Lung microvascular endothelial cell (primary cell): ENCODE measurements at places on chromosomes 12 and 14. TPM values are rescaled to one million over a fixed set of nuclear protein-coding genes. Genes with fewer than 3 reads are reported as not detected.
A peak's percentile ranks its signal among the peaks of the same experiment; 100 is the strongest.

DNA sequence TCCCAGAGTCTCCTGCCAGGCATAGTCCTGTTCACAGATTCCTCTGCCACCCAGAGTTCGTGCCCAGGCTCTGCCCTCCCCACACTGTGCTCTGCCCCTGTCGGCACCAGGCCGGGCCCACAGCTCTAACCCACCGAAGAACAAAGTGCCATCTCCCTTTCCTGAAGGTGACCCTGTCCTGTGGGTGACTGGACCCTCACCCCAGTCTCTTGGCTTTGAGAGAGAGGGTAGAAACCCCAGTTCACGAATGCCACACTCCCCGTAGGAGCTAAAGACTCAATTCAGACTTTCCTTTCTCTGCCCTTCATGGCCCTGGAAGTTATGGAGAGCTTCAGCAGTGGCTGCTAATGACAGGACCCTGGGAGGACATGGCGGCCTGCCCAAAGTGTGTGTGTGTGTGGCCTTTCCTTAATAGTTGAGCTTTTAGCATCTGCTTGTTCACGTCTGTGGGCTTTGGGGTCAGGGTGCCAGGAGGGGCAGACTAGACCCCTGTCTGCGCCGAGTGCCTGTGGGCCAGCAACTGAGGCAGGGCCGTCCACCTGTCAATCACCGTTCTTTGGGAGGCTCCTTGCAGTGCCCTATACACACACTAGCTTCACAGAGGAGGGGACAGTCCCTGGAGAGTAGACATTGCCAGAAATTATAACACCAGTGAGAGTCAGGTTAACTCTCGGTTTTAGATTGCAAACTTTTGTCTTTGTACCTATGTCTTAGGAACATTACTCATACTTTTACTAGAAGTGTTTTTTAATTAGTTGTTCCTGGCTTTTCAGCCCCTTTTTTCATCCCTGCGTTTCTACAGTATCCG, 84.6 kb upstream of the DYNC1H1 start:
- DNase-seq: no peak

DNA sequence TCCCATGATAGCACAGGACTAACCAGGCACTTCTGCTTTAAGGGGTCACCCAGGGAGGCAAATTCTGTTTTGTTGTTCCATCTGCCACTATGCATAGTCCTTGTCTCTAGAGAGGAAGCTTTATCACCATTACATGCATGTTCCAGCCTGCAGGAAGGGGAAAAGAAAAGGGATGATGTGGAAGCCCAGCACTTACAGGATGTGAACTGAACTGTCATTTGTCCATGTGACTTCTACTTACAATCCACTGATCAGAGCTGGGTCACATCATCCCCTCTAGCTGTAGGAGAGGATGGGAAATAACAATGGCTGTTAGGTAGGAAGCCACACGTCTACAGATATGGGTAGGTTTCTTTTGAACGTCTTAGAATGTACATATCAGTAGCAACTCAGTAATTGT, 203.1 kb downstream of the PTPRO start:
- peak; percentile 3 for DNase-seq

DNA sequence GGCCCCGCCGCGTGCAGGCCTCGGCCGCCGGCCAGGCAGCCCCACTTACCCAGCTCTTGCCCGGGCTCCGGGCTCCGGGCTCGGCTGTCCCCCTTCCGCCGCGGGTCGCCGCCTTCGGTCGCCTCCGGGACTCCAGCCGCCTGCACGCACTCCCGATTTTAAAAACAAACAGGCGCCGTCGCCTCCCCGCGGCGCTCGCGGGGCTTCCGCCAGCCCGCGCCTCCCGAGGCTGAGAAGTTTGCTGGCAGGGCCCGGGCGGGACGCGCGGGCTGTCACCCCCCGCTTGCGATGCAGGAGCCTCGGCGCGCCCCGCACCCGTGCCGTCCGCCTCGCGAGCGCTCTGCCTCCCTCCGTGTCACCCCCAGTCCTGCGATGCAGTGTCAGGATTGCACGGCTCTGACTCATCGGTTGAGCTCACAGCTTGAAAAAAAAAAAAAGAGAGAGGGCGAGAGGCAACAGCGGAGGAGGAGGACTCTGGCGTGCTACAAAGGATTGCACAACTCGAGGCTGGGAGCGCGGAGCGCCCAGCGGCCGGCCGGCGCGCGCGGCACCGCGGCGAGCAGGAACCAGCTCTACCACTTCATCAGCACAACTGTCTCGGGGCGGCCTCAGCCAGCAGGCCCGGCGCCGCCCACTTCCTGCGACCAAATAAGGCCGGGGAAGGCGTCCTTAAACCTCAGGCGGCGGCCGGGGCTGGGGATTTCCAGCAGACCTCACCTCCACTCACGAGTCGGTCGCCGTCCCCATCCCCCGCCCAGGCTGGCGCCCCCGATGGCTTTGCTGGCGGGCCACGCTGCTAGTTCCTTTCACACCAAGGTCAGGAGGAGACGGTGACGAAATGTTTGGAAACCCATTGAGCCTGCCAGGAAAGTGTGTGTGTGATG, 45.8 kb upstream of the PNMA1 start:
- DNase-seq: peak; percentile 99

GRCh38 chr12:95532851-95533250, 18.4 kb downstream of the USP44 start:
- DNase-seq: peak; percentile 23

- no peak for DNase-seq
These were observed 26.4 kb downstream of the BBOF1 start for GRCh38 chr14:74045522-74045921.

- DNase-seq: no peak
These were observed 838.0 kb downstream of the RPS29 start for GRCh38 chr14:48748151-48748675.

- peak; percentile 81 for DNase-seq
These were observed 20.0 kb upstream of the KITLG start for GRCh38 chr12:88600272-88600671.

SIX4 gene
- total RNA-seq: 0.20 and 0.87 TPM in 2 replicates

- peak; percentile 74 for DNase-seq
These were observed 279.1 kb downstream of the BTG1 start for GRCh38 chr12:91866566-91866965.

GRCh38 chr12:49842519-49843352, at the start of gene BCDIN3D:
TSS of gene BCDIN3D (minus strand) at chr12:49843106. CDS start at chr12:49843087, 19 bp downstream.
- peak; percentile 91 for DNase-seq

SPTLC2 gene
- 42.3 and 62.3 TPM in 2 replicates for total RNA-seq

ADAM21 gene
- under 0.01 TPM in 2 replicates for total RNA-seq

GRCh38 chr12:4112734-4113325, 160.7 kb upstream of the CCND2 start:
- peak; percentile 39 for DNase-seq

DNA sequence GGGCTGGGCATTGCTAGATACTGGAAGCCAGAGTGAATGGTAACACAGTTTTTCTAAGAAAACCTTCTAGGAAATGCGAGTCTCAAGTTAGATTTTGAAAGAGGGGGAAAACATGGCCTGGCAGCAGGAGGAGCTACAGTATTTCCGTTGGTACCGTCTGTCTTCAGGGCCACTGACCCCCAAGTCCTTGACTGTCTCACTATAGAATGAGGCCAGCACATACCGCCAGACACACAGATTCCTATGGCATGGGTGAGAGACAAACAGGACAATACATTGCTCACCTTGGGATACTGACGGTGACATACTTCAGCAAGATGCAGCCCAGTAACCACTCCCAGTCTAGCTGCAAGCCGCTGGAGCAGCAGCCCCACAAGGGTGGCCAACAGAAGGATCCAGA, 21.7 kb downstream of the SLC11A2 start:
- no peak for DNase-seq

- DNase-seq: no peak
These were observed 379.6 kb downstream of the CCDC91 start for GRCh38 chr12:28569698-28570411.

DNA sequence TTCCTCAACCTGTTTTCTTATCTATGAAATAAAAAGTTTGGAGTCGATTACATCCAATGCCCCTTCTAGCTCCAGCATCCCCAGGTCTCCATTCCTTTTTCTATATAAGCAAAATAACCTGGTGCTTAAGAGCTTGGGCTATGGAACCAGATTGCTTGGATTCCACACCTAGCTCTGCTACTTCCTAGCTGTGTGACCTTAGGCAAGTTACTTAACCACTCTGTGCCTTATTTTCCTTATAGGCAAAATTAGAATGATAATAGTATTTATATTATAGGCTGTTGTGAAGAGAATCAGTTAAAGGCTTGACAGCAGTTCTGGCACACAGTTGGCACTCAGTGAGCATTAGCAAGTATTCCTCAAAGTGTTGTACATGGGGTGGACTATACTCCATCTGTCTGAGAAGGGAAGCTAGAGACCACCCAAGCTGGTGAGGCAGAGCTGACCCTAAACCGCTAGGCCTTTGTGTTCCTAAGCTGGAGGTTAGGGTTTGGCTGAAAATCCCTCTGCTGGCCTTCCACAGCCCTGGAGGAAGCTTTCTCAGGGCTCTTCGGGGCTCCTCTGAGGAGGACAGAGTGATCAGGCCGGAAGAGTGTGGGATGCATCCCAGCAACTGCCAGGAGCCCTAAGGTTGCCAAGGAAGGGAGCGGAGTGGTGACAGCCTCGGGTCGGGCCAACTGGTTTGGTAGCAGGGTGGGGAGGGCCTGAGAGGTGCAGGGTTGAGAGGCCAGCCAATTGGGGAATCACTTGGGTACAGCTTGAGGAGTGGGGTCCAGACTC, 6.0 kb upstream of the KRT4 start:
- no peak for DNase-seq

- no peak for DNase-seq
These were observed 94.3 kb downstream of the LRRC74A start for GRCh38 chr14:76920331-76921087.

DNA sequence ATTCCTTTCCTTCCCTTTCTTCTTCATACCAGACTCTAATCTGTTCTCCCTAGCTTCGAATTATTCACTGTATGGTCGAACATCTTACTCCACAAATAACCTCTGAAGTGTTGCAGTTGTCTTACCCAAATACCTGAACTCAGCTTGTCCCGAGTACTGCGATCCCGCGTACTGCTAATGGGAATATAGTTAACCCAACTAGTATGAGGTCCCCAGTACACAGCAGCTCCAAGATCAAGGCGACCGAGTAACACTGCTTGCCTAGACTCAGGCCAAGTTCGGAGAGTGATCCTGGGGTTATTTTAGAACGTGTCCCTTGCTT, 462 bp upstream of the ETNK1 start:
- DNase-seq: no peak

DNA sequence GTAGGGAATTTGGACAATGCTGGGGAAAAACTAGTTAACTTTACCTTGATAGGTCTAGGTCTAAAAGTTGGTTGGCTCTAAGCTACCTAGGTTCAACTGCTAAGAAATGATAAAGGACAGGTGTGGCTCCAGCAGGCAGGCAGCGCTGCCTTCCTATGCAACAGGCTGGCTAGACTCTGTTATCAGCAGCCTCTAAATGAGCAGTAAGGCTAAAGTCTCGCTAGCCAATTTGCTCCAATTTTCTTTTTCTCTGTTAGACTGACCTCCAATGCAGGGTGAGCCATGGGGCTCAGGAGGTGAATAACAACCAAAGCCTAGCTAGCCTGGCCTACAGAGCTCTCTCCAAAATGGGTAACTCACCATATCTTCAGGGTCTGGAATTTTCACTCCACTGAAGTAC, 26.5 kb downstream of the DMAC2L start:
- no peak for DNase-seq

SCN8A gene
- under 0.01 and 0.44 TPM in 2 replicates for total RNA-seq

DNA sequence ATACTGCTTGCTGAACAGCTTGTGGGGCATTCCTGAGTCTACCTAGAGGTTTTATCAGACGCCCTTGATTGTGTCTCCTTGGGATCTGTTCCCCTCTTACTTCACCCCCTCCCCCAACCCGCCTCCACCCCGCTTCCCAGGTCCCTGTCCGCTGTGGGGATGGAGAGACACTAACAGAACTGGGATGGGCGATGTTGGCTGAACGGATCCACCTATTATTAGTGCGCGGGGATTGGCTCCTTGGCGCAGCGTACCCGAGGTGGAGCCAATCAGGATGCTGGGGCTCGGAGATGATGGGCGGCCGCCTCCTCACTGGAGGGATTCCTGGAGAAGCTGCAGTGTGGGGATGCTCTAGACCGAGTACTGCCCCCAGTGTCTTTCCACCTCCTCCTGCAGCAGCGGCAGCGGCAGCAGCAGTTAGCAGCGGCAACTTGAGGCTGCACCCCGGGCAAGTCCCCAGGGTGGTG, at the start of gene SYT1:
SYT1 (plus strand) TSS at position 372 of the 467 bp plus-strand sequence.
- peak; percentile 86 for DNase-seq

DNA sequence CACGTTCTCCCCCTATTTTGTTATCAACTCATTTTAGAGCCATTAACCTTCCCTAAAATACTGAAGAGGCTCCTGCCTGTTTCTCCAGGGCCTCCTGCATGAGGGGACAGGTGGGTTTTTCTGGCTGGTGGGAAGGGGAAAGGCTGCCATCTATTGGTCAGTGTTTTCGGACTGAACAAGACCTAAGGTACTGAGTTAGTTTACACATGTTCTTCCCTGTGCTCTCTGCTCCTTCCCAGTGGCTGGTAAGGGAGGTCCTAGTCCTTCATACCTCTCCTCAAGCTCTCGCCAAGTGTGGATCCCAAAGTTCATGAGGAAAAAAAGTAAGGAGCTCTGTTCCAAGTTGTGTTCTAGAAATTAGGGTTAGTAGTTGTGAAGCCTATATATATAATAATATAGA, 357.5 kb downstream of the FSCB start:
- DNase-seq: no peak

DNA sequence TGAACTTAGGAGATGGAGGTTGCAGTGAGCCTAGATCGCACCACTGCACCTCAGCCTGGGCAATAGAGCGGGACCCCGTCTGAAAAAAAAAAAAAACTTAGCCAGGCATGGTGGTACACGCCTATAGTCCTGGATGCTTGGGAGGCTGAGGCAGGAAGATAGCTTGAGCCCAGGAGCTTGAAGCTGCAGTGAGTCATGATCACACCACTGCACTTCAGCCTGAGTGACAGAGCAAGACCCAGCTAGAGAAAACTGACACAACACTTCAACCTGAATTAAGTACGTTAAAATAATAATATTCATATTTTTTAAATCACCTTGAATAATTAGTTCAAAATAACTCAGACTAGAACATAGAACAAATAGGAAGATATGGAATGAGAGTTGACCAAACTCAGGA, 5.7 kb upstream of the CATSPERB start:
- DNase-seq: no peak

- no peak for DNase-seq
These were observed 2.3 kb downstream of the PYM1 start for GRCh38 chr12:55925371-55925770.

- DNase-seq: peak; percentile 67
These were observed 63.6 kb upstream of the DLK1 start for GRCh38 chr14:100662879-100663760.

DNA sequence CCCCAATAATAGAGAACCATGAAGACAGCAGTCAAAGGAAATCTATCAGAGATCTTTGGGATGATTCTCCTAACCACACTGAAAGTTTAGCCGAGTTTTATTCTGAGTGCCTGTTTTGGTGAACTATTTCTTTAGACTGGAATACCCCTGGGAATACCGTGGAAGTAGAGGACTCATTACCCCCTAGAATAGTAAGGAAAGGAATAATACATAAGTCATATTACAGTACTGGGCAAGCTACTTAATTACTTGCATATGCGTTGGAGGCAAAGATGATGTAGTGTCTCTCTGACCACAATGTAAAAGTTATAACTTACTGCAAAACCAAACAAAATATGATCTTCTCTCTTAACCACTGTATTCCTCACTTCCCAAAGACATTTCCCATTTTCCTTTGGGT, 25.5 kb downstream of the ZC2HC1C start:
- DNase-seq: no peak

TSPAN9 gene
- total RNA-seq: 74.1 and 83.7 TPM in 2 replicates
